ENCODE measurements at places on chromosomes 5 and 9.
A peak's percentile ranks its signal among the peaks of the same experiment; 100 is the strongest.

- no peak for DNase-seq
Observed at GRCh38 chr5:123125962-123126732, 37.1 kb downstream of the PRDM6 start.

- no peak for DNase-seq
Observed at GRCh38 chr5:124825250-124825982, 79.0 kb upstream of the ZNF608 start.

DNA sequence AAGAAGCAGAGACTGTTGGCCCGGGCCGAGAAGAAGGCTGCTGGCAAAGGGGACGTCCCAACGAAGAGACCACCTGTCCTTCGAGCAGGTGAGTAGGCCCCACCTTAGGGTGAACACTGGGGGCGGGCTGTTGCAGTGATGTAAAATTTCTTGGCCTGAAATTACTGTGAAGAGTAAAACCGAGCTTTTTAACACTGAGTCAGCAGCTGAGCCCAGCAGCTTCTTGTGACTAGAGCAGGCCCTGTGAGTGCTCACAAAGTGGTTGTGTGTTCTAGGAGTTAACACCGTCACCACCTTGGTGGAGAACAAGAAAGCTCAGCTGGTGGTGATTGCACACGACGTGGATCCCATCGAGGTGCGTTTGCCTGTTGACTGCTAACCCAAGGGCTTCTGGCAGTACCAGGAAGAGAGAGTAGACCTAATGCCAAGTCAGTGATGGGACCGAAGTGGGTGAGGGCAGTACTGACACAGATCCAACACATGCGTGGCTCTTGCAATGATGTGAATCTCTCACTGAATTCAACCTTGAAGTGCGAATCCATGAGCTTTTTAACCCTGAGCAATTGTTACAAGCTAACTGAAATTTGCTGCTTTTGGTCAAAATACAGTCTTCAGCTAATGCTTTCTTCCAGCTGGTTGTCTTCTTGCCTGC is 2.1 kb downstream of the RPL7A start:
- DNase-seq: no peak

DNA sequence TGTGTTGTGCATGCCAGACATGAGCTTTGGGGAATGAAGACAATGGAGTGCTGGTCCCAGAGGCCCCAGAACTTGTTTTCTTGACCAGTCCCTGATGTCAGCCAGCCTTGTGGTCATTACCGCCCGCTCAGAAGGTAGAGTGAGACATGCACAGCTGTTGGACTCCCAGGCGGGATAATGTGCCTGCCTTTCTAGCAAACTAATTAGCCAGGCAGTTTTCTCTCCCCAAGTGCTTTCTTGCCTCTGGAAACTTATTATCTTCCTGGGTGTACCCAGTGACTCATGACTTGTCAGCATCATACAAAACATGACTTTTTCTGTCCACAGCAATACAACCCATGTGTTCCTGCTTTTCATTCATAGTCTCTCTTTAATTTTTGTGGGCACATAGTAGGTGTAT is 131.1 kb downstream of the RMI1 start:
- no peak for DNase-seq

GRCh38 chr5:150540615-150541396 is 32.9 kb downstream of the NDST1 start:
- no peak for DNase-seq

DNA sequence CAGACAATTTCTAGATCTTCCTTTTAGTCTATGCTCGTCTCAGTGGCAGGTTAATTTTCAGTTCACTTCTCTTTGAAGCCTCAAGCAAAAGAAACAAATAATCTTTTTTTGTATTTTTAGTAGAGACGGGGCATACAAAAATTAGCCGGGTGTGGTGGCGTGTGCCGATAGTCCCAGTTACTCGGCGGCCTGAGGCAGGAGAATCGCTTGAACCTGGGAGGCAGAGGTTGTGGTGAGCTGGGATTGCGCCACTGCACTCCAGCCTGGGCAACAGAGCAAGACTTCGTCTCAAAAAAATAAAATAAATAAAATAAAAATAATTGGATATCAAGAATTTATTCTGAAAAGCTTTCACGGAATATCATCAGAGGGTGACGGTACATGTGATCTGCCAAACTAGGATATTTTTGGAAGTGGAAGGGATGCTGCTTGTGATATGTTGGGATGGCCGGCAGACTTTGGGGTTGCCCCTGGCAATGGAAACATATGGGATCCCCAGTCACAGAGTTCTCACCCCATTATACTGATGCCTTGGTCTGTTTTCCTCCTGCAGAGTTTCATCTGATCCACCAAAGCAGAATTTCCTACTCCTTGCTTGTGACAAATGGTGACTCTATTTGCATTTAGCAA is 7.6 kb upstream of the LCP2 start:
- no peak for DNase-seq

GRCh38 chr9:36924071-36924470 is 110.0 kb downstream of the PAX5 start:
- DNase-seq: no peak

DNA sequence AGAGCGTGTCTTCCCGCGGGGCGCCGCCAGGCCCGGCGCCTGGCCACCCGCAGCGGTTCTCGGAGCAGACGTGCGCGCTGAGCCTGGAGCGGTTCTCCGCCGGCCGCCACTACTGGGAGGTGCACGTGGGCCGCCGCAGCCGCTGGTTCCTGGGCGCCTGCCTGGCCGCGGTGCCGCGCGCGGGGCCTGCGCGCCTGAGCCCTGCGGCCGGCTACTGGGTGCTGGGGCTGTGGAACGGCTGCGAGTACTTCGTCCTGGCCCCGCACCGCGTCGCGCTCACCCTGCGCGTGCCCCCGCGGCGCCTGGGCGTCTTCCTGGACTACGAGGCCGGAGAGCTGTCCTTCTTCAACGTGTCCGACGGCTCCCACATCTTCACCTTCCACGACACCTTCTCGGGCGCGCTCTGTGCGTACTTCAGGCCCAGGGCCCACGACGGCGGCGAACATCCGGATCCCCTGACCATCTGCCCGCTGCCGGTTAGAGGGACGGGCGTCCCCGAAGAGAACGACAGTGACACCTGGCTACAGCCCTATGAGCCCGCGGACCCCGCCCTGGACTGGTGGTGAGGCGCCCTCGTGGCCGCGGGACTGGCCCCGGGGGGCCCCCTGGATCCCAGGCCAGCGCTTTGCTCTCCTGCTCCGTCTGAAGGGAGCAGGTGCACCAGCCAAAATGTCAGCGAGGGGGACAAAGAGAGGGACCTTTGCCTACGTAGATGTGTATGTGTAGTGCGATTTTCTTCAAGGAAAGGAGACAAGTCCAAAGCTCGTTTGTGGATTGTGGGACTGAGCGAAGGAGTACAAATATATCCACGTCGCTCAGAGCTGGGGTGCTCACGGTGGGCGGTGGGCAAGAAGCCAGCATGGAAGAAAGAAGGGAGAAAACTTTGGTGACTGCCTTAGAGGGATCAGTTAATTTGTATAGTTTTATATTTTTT is 19.5 kb downstream of the BTNL9 start:
- DNase-seq: no peak

- no peak for DNase-seq
Observed at GRCh38 chr9:35566417-35566816, 38.6 kb upstream of the TESK1 start.

DNA sequence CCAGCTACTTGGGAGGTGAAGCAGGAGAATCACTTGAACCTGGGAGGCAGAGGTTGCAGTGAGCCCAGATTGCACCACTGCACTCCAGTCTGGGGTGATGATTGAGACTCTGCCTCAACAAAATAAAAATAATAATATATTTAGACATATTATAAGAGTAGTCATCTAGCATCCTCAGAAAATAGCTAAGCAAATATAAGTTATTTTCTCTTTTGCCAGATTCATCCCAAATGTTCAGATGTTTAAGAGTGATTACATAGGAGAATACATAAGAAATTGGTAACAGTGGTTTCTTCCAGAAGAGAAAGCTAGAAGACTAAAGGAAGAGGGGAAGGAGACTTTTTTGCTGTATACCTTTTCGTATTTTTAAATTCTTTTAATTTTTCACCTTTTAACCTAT is 20.0 kb downstream of the PRKAA1 start:
- DNase-seq: no peak

GRCh38 chr9:22838266-22838665 is 391.6 kb downstream of the DMRTA1 start:
- no peak for DNase-seq

GRCh38 chr5:134142052-134142451 is 27.6 kb downstream of the TCF7 start:
- no peak for DNase-seq

GRCh38 chr5:78537821-78538220 is 110.8 kb downstream of the LHFPL2 start:
- no peak for DNase-seq

- no peak for DNase-seq
Observed at GRCh38 chr9:4902135-4902475, 83.0 kb upstream of the JAK2 start.

- DNase-seq: no peak
Observed at GRCh38 chr5:5326115-5326758, 96.2 kb upstream of the ICE1 start.

GRCh38 chr5:40033009-40033408 is 608.2 kb upstream of the DAB2 start:
- no peak for DNase-seq

- DNase-seq: no peak
Observed at GRCh38 chr5:135318037-135318436, 81.0 kb downstream of the MACROH2A1 start.

DNA sequence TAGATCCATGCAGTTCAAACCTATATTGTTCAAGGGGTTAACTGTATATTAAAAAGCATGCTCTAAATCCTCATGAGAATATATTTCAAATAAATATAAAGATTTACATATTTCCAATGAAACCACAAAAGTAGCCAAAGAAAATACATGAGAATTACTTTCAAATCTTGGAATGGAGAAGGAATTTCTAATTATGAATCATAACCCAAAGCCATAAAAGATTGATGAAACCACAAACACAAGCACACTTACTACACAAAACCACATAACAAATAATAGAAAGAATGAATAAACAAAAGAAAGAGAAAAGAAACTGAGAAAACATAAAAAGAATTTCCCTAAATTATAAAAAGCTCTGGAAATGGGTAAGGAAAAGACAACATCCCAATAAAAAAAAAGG is 16.0 kb downstream of the ERP44 start:
- no peak for DNase-seq

GRCh38 chr9:130183133-130183762 is 11.0 kb downstream of the NCS1 start:
- DNase-seq: no peak

DNA sequence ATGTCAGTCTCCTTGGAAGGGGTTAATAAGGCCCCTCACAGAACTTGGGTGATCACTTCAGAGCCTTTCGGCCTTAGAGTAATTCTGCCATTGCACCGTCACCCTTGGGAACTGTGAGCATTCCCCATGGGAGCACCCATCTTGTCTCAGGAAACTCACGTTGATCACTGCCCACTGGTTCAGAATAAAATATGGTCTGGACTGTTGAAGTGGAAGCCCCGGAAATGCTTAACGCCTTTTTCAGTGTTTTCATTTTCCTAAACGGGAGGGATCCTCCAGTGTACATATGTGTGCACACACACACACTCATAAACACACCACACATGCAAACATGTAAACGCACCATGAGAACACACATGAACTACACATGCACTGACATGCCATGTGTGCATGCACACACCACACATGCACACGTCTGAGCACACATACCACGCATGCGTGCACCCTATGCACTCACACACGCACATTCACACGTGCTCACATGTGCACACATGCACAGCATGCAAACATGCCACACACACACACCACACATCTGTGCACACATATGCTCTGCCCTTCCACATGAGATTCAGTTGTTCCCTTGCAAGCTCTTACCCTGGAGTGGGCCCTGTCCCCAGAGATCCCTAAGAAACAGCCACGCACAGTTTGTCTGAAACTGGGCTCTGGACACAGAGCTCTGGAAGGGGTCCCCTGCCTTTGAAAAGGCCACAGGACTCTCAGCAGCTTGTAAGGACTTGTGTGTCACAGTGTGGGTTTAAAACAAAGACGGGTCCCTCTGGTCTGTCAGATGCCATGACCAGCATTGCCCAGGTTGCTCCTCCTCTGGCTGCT is 17.0 kb downstream of the MRPL36 start:
- no peak for DNase-seq

DNA sequence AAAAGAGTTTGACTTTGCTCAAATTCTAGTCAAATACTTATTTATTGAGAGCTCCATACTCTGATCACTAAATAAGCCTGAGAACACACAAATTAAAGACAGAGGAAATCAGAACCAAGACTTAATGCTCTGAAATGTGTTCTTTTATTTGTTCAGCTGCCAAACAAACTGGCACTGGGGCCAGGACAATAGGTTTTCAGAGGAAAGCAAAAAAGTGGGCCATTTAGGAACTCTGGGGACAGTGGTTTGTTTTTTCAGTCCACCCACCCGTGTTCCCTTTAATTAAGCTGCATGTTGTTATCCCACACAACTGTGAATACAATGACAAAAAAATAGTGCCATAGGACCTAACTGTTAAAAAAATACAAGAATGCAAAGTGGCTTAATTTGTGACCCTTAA is 95.4 kb upstream of the RETREG1 start:
- peak; percentile 81 for DNase-seq

DNA sequence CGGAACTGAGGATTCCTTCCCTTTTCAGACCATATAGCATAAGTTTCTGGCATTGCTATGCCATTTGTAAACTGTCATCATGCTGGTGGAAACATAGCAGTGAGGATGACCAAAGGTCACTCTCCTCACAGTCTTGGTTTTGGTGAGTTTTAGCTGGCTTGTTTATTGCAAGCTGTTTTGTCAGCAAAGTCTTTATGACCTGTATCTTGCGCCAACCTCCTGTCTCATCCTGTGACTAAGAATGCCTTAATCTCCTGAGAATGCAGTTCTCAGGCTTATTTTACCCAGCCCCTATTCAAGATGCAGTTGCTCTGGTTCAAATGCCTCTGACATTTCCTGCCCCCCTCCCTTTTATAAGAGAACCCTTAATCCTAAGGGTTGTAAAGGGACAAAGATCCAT is 26.7 kb upstream of the GRIA1 start:
- DNase-seq: no peak

DNA sequence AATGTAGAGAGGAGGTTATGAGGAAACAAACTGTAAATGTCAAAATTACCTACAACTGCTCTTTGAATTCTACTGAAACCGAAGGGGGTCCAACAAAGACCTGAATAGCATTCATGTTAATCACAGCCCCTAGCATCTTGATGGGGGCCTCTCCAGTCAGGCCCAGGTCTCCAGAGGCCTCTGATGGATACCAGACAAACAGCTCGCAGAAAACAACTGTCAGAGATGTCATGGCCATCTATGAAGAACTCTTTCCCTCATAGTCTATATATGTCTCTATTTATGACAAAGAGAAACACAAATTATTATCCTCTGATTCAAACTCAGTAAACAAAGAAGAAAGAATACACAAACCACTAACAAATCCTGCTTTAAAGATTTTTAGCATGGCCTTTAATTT is 432.6 kb downstream of the CAAP1 start:
- DNase-seq: no peak

GRCh38 chr9:134492721-134493460 is 148.7 kb upstream of the COL5A1 start:
- no peak for DNase-seq
